Pancreas (tissue), 10 donors: ENCODE measurements at places on chromosomes 13 and 19. TPM values are rescaled to one million over a fixed set of nuclear protein-coding genes. Genes with fewer than 3 reads are reported as not detected.
A peak's percentile ranks its signal among the peaks of the same experiment; 100 is the strongest.

- no peaks in the 10 kb centered on the region for H3K4me1 ChIP-seq
- peak overlapping the region; percentile 54 for H3K4me3 ChIP-seq
- no peaks in the 10 kb centered on the region for H3K36me3 ChIP-seq
- DNase-seq, result peak; percentile 87
- no peaks in the 10 kb centered on the region for H3K27me3 ChIP-seq
Observed at GRCh38 chr19:36331353-36332228, 47.4 kb downstream of the ZFP14 start.

DNA sequence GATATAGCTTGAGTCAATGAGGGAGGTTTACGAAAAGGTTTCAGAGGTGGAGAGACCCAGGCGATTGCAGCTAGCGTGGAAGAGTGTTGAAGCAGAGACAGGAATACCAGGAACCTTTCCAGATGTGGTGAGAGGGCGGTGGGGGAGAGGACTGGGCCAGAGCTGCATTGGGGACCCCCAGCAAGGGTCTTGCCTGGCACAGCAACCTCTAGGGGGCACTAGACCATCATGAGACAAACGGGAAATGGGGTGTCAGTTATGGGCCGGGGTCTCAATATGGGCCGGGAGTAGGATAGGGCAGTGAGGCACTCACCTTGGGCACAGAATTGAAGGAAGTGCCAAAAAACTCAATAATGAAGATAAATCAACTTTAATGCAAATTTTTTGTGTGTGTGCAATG lies 2.1 kb upstream of the LRP3 start:
- no peak overlapping the region for H3K4me3 ChIP-seq
- H3K27ac ChIP-seq, result no peak overlapping the region
- DNase-seq, result no peak
- H3K4me1 ChIP-seq, result no peaks in the 10 kb centered on the region
- H3K27me3 ChIP-seq, result no peaks in the 10 kb centered on the region
- H3K36me3 ChIP-seq, result no peaks in the 10 kb centered on the region

DNA sequence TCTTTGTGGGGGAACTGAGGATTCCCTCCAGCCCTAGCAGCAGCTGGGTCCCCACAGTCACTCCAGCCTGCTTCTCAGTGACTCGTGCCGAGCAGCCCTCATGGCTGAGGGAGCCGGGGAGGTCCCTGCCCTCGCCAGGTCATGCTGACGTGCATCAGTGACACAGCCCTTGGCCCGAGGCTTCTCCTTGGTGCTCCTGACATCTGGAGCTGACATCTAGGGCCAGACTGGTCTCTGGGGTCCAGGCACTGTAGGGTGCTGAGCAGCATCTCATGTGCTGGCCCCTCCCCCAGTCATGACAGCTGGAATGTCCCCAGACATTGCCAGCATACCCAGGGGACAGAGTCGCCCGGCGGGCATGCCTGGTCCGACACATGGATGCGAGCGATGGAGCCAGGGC lies 14.4 kb downstream of the COMP start:
- no peaks in the 10 kb centered on the region for H3K27me3 ChIP-seq
- H3K27ac ChIP-seq, result no peak overlapping the region
- DNase-seq, result no peak
- H3K36me3 ChIP-seq, result no peaks in the 10 kb centered on the region

- H3K4me3 ChIP-seq, result no peak overlapping the region
- DNase-seq, result no peak
Observed at GRCh38 chr13:106591299-106591698, 23.4 kb upstream of the ARGLU1 start.

DNA sequence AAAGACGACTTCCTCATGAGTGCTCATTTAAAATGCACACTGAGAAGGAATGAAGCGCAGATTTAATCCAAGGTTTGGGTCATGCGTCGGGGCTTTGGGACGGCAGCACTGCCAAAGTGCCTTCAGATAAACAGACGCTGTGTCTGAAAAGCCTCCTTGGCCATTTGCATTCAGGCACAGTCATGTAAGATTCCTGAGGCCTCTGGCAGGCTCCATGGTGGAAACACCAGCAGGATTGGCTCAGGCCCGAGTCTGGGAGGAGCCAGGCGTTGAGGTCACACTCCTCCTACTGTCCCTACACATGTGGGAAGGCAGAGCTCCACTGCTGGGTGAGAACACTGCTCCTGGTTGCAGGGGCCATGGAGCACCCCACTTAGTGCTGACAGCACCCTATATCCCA lies 113.3 kb upstream of the KL start:
- H3K27me3 ChIP-seq, result no peaks in the 10 kb centered on the region
- peak; percentile 33 for DNase-seq
- H3K36me3 ChIP-seq, result no peaks in the 10 kb centered on the region
- no peak overlapping the region for H3K4me3 ChIP-seq
- no peaks in the 10 kb centered on the region for H3K4me1 ChIP-seq

Gene DNAAF3
- total RNA-seq, result 2.6 TPM

Gene ZNF556
- total RNA-seq, result not detected
